Kasumi-1 (cell line): ENCODE measurements at places on chromosomes 4 and X.

GRCh38 chr4:35653451-35653850 lies 590.9 kb downstream of the ARAP2 start:
- no peak for DNase-seq

DNA sequence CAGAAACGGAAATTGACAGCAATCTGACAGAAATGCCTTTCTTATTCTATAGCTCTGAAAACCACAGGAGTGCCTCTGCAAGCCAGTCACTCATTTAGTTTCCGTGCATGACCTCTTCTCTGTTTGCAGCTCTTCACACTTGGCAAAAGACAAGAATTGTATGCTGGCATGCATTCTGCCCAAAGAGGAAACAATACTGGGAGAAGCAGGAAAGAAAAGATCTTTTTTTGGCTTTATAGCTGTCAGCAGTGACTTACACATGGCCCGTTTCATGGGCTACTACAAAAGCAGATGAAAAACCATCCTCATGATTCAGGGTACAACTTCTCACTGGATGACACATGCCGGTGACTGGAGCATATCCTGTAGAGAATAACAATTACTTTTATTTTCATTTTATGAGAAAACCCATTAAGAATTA lies 249.4 kb downstream of the ADAMTS3 start:
- DNase-seq = peak; percentile 99

DNA sequence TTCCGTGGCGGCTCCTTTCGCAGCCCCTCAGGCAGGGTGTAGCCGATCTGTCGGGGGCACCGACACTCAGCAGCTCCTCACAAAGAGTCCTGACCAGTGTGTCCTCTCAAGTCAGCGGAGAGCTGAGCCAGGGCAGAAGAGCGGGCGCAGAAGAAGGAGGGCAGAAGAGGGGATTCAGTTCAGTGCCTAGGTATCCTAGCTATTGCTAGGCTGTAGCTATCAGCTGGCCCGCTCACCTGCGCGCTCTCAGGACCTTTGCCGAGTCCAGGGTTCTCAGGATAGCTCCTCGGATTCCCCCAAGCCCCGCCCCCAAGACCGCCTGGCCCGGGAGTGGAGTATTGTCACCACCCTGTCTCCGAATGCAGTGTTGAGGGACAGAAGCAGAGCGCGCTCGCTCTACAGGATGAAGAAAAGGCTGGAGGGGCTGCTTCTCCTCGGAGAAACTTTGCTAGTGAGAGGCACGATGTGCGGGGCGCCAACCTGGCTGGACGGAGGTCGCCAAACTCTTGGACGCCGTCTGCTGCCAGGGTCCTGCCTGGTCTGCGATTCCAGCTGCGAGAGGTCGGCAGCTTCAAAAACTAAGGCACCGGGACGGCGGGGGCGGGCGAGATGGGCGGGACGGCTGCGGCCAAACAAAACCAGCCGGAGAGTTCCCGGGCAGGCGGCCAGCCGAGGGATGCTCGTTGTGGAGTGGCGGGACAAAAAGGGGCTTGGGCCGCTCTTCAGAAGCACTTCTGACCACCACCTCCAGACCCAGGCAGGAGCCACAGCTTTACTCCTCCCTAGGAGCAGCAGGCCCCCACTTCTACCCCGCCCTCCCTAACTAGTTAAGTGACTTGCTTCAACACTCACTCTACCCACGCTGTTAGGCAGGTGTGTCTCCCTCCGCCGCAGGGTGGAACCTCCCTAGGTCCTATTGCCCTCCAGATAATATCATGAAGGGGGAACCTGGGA lies at the start of gene XKRX:
Gene XKRX, minus strand, starts transcription at position 258 of the 954 bp plus-strand sequence. CDS start 613 bp downstream, outside the sequence.
- no peak for DNase-seq

DNA sequence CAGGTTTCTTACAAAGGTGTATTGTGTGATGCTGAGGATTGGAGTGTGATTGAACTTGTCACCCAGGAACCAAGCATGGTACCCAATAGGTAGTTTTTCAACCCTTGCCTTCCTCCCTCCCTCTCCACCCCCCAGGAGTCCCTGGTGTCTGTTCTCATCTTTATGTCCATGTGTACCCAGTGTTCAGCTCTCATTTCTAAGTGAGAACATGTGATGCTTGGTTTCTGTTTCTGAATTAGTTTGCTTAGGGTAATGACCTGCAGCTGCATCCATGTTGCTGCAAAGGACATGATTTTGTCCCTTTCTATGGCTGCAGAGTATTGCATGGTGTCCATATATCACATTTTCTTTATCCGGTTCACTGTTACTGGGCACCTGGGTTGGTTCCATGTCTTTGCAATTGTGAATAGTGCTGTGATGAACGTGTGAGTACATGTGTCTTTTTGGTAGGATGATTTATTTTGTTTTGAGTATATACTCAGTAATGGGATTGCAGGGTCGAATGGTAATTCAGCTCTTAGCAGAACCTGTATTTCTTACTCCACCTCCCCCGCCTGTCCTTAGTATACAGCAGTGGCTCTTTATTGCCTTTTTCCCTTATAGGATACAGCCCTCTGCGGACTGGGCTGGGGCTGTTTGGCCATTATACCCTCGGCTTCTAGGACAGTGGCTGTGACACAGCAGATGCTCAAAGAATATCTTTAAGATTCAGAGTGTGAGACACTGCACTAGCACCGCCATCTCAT lies 145.4 kb downstream of the PTTG2 start:
- DNase-seq = no peak
